ENCODE measurements at places on chromosomes 11 and 22.
A peak's percentile ranks its signal among the peaks of the same experiment; 100 is the strongest.

DNA sequence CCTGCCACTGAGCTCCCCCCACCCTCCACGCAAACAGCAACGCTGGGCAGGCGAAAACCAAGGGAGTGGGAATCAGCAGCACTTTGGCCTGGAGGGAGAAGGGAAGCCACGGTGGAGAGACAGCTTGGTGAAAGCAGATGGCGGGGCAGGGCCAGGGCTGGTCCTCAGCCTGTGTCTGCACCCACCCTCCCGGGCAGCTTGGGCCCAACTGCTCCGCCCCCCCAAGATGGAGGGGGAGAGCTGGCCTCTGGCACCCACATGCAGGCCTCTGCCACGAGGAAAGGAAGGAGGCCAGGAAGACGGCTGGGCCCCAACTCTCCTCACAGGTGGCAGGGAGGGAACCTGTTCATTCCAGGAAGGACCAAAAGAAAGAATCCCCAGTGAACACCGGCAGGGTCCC lies 17.8 kb downstream of the MAFF start:
- DNase-seq = no peak

DNA sequence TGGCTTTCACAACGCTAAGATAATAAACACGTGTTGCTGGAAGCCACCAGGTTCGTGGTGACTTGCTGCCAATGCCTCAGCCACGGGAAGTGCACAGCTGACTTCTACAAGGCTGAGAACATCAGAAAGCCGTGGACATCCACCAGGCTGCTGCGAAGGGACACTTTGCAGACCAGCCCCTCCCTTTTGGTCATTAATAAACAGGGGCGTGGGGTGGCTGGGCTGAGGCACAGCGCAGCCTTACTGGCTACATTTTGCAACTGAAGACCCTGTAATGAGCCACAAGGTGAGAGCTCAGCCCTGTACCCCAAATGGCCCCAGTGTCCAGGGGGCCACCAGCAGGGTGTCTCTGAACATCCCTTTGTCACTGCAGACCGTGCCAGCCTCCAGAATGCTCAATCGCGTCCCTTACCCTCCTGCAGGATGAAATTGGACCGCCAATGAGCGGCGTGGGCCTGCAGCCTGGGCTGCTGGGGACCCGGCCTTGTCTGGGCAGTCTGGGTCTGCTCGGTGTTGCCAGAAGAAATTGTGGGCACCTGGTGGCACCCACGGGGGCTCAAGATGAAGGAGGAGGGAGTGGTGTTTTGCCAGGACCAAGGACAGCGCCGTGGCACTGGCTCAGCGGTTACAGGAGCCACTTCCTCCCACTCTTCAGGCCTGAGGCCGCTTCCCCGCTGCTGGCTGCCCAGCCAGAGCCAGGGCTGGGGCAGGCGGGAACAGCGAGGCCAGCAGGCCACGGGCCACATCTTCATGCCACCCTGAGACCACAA lies 181.9 kb downstream of the CTTN start:
- peak; percentile 50 for DNase-seq

GRCh38 chr11:83601914-83602527 lies 315.9 kb upstream of the CCDC90B start:
- no peak for DNase-seq

GRCh38 chr11:94767701-94768601 lies at the start of gene AMOTL1:
AMOTL1 (plus strand) TSS chr11:94768356; CDS start chr11:94768512, 156 bp downstream.
- no peak for DNase-seq

DNA sequence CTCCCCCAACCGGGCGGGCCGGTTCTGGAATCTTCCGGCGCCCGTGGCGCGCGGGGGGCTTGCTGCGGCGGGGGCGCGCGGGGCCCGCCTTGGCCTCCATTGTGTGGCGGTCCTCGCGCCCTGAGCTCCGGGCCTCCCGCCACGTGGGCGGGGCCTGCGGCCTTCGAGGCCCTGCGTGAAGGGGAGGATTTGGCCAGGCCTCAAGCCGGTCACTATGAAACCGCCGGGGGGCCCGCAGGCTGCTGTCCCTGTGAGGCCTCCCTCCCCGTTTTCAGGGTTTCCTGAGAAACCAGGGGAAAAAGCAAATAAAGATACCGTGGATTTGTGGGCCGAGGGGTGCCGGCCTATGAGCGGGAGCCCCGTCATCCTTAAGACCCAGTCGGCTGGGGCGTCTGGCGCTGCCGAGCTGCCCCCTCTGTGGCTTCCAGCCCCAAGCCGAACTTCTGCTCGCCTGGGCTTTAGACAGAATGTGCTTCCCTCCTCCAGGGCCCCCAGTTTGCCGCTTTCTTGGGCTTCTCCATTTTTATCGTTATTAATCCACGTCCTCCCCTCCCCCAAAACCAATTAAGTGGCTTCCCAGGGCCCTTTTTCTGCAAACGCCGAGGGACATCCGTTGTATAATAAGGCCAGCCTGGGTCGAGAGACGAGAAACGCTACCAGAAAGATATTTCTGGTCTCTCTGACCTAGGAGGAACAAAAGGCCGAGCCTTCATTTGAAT lies 602 bp downstream of the EWSR1 start:
- peak; percentile 70 for DNase-seq

DNA sequence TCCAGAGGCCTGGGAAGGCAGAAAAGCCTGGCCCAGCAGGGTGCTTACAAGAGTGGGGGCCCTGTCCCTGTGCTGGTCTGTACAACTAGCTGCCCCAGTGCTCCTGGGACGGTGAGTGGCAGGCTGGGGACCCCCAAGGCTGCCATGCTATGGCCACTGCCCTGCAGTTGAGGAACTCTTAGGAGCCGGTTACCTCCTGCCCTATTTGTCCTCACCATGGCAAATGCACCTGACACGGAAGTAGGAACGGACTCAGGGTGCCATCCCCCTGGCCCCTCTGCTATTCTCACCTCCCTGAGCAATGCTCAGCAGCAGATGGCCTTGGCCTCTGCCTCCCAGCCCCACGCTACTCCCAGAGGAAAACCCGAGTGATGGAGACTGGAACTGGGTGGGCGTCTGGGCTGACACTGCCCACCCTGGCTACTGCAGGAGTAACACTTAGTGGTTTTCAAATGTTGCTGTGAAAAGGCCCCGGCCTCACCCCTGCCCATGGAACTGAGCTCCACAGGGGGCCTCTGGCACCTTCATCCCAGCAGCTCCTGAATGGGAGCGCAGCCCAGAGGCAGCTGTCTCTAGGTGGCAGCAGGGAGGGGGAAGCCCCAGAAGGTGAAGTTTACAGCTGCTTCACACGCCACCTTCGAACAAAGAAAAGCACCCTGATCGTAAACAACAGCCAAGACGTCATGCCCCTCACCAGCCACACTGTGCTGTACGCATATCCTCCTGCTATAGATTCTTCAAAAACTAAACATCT lies 105.3 kb downstream of the CTTN start:
- no peak for DNase-seq

GRCh38 chr22:19974935-19975706 lies 33.5 kb upstream of the TXNRD2 start:
- DNase-seq = no peak

GRCh38 chr11:89660234-89660633 lies 49.9 kb upstream of the TRIM77 start:
- peak; percentile 55 for DNase-seq

DNA sequence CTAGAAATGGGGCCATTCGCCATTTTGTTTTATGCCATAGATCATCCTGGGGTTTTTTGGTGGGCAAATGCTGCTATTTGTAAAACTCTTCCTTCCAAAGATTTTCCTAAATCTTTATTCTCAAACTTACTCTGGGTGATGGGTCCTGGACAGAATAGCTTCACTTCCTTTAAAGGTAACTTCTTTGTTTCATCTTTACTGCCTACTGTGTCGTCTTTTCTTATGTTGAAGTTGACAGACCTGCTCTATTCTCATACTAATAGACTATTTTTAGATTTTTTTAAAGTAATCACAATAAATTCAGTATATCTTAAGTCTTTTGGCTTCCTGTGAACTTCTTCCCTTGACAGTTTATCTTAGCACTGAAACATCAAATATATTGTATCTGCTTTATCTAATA lies 98.6 kb downstream of the YAP1 start:
- no peak for DNase-seq

DNA sequence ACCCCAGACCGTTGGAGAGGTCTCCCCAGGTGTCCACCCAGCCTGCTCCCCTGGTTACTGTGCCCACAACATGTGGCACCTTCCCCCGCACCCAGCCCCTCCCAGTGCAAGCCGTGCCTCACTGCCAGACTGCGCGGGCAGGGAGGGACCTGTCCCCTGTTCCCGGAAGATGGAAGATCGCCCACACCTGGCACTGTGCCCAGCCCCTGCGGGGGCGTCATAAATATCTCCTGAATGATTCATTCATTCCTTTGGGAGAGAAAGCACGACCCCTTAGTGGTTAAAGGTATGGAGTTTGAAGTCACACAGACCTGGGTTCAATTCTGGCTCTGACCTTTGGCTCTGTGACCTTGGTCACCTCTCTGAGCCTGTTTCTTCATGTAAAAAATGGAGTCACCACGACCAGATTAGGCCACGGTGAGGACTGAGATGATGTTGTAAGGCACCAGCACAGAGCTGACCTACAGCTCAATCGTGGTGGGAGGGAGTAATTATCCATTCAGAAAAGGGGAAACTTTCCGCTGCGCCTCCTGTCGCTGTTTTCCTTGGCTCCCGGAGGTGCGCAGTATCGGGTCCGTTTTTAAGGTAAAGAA lies 497 bp upstream of the SYT12 start:
- DNase-seq = no peak

GRCh38 chr22:43481568-43482317 lies 69.9 kb downstream of the MPPED1 start:
- DNase-seq = peak; percentile 88

- no peak for DNase-seq
Observed at GRCh38 chr11:25710975-25711374, 621.0 kb upstream of the ANO3 start.

- DNase-seq = no peak
Observed at GRCh38 chr11:106228996-106229395, 151.5 kb downstream of the AASDHPPT start.

DNA sequence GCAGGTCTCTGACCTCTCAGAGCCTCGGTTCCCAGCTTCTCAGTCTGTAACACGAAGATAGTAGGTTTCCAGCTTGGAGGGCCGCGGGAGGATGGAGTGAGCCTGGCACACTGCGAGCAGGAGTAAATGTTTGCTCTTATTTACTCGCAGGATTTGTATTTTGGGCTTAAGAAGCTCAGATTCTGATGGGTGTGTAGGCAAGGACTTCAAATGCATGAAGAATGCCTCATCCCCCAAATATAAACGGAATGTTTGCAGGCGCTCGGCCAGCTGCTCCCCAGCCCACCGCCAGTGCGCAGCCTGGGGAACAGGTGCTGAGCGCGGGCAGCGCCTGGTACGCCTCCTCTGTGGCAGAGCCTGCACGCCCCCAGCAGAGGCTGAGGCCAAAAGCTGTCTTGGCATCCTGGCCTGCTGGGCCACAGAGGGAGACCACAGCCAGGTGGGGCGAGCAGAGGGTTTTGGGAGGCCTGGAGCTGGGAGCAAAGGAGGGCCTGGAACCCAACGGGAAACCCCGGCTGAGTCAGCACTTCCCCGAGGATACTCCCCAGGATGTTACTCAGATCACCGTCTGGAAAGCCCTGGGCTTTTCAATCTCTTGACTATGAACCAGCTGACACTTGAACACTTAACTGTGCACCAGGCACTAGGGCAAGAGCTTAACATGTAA lies 9.4 kb downstream of the EHD1 start:
- DNase-seq = no peak

- DNase-seq = no peak
Observed at GRCh38 chr22:29190051-29190450, 15.6 kb upstream of the EMID1 start.

DNA sequence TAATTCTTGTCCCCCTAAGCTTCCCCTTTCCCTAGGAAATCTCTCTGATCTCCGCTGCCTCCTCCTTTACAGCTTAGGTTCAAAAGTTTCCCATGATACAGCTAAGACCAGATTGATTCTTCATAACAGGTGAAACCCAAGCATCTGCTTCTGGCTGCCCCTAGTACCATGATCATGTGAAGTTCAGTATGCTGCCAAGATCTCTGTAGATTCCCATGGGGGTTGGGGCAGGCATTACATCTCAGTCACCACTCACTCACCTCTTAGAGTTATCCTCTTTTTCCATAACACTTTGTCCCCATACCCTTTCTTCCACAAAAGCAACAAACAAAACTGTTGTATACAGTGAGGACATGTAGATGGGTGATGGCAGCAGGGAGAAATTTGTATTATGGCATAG lies 44.0 kb downstream of the RRP8 start:
- DNase-seq = no peak

DNA sequence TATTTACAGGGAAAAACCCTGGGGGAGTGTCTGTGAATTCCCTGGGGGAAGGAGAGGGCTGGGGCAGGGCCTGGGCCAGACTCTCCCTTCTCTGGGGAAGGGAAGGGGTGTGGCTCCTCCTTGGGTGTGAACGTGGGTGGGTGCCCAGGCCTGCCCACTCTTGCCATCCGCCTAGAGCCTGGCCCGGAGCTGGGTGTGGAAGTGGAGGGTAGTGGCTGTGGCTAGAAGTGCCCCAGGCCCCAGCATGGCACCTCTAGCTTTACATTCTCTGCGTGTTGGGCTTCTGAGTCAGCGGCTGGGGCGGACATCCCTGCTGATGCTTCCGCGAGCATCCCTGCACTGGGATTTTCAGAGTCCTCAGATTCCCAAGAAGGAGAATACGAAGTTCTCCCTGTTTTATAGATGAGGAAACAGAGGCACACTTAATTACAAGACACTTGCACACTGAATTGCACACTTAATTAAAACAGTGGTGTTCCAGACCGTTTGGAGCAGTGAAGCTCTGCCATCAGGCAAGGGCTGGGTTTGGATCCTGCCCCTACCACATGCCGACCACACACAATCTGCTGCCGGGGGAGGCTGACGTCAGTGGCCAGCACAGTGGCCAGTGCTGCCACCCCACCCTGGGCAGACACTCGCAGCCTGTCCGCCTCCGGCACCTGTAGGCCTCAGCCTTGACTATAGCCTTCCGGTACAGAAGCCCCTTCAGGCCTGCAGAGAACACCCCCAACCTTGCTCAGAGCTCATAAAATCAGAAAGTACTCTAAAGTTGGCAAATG lies 7.6 kb downstream of the BAD start:
- no peak for DNase-seq

DNA sequence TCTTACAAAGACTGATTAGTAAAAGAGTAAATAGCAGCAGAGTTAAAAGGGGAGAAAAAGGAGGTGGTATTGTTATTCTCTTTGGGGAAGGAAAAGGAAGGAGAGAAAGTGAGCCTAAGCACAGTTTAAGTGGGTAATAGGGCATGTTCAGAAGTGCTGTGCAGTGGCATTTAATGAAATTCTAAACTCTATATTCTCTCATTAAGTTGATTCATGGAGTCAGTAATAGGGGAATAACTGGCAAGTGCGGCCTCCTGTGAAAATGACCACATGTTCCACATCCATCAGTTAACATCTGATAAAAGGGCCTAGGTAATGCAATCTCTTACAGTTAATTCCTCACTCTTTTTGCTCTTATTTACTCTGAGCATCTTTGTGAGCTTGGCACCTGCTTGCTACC lies 516.7 kb downstream of the JRKL start:
- DNase-seq = no peak

All from Karpas-422 (cell line).